Hematopoietic multipotent progenitor cell treated with erythropoietin and hydrocortisone succinate and interleukin-3 and kit ligand, for 8 days (in vitro differentiated cells): ENCODE measurements at places on chromosomes 11 and 22.

- no peak for DNase-seq
Measured at GRCh38 chr11:112017538-112017937, 7.7 kb upstream of the DLAT start.

- peak; percentile 83 for DNase-seq
Measured at GRCh38 chr11:65432686-65433582, 10.3 kb downstream of the NEAT1 start.

DNA sequence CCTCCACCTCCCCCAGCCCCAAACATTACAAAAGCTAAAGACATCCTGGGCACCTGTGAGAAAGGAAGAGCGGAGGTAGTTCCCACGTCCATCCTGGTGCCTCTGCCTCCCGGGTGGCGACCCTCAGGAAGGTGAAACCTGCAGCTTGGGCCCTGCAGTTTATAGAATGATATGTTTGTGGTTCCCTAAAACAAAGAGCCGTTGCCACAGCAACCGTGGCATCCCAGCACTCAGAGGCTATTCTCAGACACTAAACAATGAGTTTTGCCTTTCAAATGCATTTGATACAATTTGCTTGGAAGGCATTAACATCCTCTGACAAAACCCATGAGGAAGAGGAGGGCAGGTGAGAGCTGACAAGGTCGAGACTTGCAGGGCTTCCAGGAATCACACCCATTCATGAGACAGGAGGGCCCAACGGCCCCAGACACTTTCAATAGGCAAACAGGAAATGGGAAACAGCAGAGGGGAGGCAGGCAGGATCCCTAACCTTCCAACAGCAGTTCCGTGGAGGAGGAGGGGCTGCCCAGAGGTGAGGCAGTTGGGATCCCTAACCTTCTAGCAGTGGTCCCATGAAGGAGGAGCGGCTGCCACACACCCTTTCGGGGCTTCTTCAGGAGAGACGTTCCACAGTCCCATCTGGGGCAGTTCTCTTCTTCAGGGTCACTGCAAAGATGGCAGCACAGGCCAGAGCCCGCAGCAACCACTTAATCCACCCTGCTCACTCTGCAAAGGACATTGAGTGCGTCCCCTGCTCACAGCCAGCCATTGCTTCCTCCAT is 379.2 kb downstream of the SHANK2 start:
- no peak for DNase-seq

DNA sequence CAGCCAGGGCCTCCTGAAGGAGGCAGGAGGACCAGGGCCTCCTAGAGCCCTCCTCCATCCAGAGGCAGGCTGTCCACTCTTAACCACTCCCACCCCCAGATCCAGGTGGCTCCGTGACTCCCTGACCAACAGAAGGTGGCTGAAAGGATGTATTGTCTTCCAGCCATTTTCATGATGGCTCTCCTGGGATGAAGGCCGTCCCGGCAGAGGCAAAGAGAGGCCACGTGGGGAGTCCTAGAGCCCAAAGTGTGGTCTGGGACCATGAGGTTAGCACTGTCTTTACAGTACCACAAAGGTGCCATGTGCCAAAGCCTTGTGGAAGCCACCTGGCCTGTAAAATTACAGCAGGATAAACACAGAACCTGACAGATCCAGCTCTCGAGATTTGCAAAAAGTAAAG is 42.3 kb downstream of the DUSP8 start:
- no peak for DNase-seq

GRCh38 chr11:28965819-28966218 is 857.6 kb downstream of the METTL15 start:
- DNase-seq = no peak

DNA sequence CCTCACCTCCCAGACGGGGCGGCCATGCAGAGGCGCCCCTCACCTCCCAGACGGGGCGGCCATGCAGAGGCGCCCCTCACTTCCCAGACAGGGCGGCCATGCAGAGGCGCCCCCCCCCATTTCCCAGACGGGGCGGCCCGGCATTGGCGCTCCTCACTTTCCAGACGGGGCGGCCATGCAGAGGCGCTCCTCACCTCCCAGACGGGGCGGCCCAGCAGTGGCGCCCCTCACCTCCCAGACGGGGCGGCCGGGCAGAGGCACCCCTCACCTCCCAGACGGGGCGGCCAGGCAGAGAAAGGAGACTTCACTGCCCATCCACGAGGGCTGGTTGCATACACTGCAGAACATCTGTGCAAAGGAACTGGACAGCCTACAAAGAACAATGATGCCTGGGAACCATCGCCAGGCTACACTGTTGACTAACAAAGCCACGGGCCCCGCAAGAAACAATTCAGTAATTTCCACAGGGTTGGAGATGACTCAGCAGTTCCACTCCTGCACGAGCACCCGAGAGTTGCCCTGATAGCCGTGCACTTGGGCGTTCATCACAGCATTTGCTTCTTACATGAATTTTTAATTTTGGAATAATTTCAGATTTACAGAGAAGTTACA is 58.7 kb downstream of the CTTN start:
- DNase-seq = peak; percentile 37

GRCh38 chr11:64723117-64723906 is at the start of gene NRXN2:
Gene NRXN2 (minus strand): TSS chr11:64723197. CDS start chr11:64713699, 9,498 bp downstream.
- peak; percentile 67 for DNase-seq

GRCh38 chr11:76156971-76157427 is 49.3 kb downstream of the WNT11 start:
- DNase-seq = no peak

DNA sequence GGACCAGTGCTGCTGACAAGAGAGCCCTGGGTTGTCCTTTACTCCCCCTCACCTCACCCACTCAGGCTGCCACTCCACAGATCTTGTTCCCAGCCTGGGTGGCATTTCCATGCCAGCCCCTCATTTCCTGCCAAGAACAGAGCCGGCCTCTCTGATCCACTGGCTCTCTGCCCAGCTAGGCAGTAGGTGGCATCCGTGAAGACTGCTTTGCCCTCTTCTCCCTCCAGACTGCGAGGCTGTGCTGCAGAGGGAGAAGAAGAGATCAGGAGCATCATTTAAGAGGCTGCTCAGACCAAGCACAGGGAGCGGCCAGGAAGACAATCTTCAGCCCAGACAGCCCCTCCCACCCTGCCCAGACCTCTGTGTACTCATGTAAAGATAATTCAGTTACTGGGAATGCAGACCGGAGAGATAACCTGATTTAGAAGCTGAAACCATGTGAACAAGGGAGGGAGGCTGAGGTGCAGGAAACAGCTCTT is 126.9 kb upstream of the NCAM1 start:
- no peak for DNase-seq

DNA sequence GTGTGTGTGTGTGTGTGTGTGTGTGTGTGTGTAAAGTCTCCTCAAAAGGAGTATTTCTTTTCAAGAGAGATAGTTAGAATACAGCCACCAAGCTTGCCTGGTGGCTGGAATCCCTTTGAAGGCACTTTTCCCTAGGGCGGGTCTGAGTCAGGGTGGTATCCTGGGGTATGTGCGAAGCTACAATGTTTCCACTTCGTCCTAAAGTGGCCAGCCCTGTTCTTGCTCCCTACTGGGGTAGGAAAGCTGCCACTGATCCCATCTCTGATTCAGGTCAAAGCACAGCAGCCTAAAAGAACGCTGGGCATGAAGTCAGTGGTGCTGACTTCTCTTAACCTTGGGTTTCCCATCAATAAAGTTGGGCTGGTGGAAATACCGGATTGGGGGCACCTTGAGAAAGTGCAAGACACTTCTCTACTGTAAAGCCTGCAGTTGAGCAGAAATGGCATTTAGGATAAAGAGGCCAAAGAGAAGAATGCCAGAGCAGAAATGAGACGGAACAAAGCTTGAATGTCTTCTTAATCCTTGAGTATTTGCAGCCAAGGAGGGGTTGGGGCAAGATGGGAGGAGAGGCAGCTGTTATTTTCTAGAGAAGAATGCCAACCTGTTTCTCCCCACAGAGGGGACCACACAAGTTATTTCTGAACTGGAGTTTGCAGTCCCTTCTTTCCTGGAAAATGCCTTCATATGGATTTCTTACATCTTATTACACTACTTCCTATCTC is 35.3 kb downstream of the ZNRF3 start:
- no peak for DNase-seq

DNA sequence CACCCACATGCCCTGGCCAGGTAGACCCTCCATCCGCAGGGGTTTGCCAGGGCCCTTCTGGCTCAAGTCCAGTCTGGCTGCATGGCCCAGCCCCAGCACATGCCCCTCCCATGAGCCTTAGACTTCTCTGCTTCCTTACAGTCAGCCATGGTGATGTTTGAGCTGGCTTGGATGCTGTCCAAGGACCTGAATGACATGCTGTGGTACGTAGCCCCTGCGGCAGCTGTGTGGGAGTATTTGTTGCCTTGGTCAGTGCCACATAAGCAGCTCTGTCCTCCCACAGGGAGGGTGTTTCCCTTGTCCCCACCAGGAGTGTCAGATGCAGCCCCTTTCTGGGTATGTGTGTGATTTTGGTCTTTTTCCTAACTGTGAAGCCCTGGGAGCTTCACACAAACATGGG is 17.5 kb downstream of the CDC45 start:
- peak; percentile 30 for DNase-seq

GRCh38 chr11:61445516-61445915 is 15.6 kb downstream of the SDHAF2 start:
- no peak for DNase-seq

DNA sequence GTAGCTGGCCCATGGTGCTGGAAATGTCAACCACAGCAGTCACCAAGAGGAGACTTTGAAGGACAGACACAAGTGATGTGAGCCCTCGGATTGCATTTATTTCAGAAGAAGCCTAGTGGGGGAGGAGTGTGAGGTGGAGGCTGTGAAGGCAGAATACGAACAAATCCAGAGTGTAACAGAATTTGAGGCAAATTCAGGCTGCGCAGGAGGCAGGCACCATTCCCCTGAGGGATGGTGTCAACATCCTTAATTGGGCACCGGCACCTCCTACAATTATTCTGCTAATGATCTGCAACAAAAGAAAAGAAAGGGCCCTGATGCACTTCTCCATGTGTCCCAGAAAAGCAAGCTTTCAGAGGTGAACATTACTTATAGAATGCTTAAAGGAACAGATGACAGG is 32.2 kb downstream of the CWC15 start:
- no peak for DNase-seq

DNA sequence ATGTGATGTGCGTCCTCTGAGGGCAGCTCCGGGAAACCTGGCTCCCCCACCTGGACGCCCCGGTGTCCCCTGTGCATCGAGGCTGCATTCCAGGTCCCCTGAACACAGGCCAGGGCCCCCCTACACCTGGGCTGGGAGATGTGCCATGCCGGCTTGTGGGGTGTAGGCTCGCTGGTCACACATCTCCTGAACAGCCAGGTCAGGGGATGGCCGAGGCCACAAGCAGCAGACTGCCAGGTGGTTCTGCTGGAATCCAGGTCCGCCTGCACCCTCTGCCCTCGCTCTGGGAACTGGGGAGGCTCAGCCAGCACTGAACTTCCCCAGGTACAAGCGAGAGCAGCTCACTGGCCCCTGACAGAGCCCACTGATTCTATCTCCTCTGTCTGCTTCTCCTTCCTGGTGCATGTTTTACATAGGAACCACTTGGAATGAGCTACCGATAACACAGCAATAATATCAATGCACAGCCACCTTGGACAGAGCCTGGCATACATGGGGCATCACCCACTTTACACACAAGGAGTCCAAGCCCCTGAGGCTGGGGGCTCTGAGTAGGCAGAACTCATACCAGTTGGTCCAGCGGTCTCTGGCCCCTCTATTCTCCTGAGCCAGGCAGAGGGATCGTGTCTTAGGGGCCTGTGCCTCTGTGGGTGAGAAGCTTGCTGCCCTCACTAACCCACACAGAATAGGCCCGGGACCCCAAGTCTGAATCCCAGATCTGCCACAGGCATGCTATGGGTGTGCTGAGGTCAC is 46.8 kb downstream of the TBX1 start:
- DNase-seq = no peak

- DNase-seq = peak; percentile 71
Measured at GRCh38 chr22:39534591-39535356, 2.2 kb upstream of the RPS19BP1 start.

DNA sequence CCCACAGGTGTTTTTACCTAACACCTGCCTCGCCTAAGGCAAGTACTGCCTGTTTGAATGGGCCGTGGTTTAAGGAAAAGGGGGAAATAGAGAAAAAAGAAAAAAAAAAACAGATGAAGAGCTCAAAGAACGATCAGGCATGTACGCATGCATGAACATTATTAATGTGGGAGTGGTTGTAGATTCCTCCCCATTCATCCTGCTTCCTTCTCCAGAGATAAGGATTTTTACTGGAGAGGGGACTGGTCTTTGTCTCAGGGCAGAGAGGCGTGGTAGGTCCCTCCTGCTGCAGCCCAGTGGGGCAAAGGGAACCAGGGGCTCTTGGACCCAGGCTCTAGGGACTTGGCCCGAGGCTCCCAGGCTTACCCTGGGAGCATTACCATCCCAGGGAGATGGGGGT is 23.1 kb downstream of the RPS6KA4 start:
- DNase-seq = no peak

- DNase-seq = no peak
Measured at GRCh38 chr11:324156-324555, 3.5 kb upstream of the IFITM3 start.

GRCh38 chr11:71383461-71383860 is 64.7 kb downstream of the DHCR7 start:
- no peak for DNase-seq

GRCh38 chr11:109241988-109242536 is 179.9 kb upstream of the C11orf87 start:
- DNase-seq = no peak

GRCh38 chr11:130776061-130776419 is 140.2 kb downstream of the SNX19 start:
- no peak for DNase-seq

DNA sequence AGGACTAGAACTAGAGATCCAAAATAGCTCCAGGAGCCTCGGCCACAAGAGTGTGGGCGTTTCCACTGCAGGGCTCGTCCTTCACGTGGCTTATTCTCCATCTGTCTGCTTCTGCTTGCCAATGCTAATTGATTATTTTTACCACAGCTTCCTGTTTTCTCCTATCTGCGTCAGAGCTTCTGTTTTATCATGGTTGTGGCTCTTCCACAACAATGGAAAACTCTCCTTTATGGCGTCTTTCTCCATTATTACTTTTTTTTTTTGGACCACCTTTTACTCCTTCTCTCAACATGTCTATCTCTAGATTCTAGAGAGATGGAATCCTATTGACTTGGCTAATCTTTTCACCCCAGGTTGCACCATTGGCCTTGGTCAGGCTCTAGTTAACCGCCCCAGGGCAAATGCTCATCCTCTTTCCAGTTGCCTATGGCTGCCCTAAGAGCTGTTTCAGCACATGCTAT is 25.9 kb downstream of the CAT start:
- peak; percentile 74 for DNase-seq

- DNase-seq = no peak
Measured at GRCh38 chr11:15837901-15838489, 518.4 kb downstream of the SOX6 start.

DNA sequence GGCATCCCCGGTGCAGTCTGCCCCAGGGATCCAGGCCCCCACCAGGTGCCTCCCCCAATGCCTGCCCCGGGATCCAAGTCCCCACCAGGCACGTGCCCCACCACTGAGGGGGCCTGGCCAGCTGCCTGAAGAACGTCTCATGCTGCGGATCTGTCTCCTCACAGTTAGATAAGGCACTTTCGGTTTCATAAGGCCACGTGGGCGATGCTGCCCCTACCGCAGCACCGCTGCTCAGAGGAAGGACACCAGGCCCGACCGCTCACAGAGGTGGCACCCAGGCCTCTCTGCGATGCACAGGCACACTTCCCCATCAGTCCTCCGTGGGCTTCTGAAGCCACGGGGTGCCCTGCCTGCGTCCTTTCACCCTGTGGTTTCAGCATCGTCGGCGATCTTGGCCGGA is 68.1 kb upstream of the BID start:
- no peak for DNase-seq
